ENCODE measurements at places on chromosomes 6 and 20.
A peak's percentile ranks its signal among the peaks of the same experiment; 100 is the strongest.

GRCh38 chr20:16260911-16261310 is 312.3 kb downstream of the KIF16B start:
- DNase-seq: no peak

- DNase-seq: peak; percentile 67
These were observed 33.3 kb downstream of the CPNE5 start for GRCh38 chr6:36805917-36806316.

- DNase-seq: no peak
These were observed 736.4 kb upstream of the MARCKS start for GRCh38 chr6:113120582-113121285.

GRCh38 chr20:47761482-47762047 is 23.7 kb downstream of the SULF2 start:
- DNase-seq: no peak

- DNase-seq: no peak
These were observed 13.9 kb downstream of the CCN2 start for GRCh38 chr6:131937226-131937625.

DNA sequence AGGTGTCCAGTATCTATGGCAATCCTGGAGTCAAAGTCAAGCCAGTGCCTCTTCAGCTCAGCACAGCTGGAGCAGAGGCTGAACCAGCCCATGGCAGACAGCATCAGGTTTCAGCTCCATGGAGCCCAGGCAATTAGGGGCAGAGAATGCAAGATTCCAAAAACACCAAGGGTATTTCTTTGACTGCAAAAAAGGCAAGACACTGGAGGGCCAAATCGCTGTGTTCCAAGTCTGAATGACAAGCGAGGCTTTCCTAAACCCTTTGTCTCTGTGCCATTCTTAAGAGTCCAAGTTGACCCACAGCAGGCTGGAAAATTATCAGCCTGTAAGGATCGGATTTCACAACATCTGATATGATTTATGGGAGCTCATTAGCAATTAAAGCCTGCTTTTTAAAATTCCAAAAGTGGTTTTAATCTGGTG is 49.7 kb upstream of the TGM3 start:
- DNase-seq: peak; percentile 38

DNA sequence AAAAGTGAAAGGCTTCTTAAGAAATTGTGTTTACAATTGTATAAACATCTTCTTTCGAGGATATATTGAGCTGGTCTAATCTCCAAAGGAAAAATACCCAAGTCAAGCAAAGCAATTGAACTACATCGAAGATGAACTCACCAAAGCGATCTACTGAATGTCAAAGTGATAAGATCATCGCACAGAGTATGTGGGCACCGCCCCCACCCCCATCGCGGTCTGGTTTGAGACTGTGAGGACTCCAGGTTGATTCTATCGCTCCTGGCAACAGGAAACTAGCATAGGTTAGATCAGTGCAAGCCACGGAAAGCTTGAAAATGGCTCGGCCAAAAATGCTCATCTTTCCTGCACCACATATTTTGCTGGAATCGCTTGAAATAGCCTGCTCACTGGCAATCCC is 133.2 kb upstream of the RPS6KA2 start:
- no peak for DNase-seq

DNA sequence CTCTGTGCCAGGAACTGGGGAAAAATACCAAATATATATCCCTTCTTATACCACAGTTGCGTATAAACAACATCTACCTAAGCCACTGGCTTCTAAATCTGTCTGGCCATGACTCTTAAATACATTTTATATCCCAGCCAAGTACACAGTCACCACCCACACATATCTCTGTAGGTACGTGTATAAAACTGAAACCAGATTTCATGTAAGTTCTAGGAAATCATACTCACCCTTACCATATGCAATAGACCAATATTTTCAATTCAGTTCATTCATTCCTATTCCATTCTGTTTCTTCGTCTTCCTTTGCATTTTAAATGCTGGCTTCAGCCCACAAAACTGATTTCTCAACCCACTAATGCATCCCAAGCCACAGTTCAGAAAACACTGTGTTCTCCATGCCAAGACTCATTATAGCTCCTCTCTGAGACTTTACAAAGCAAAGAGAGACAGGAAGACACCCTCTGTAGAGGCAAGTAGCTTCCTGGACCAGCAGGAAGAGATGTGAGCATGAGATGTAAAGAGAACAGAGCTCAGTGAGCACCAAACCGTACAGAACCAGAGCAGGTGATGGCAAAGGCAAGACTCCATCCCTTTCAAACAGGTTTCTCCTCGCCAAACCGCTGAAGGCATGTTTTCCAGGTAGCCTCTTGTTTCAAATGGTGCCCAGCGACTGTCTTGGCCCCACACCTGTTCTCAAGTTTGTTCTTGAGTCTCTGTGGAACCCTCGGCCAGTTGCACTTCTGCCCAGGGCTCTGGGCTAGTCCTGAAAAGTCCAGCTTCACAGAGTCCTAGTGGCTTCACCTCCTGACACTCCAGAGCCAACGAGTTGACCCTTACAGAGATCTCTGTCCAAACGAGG is 18.7 kb downstream of the FAM50B start:
- no peak for DNase-seq

DNA sequence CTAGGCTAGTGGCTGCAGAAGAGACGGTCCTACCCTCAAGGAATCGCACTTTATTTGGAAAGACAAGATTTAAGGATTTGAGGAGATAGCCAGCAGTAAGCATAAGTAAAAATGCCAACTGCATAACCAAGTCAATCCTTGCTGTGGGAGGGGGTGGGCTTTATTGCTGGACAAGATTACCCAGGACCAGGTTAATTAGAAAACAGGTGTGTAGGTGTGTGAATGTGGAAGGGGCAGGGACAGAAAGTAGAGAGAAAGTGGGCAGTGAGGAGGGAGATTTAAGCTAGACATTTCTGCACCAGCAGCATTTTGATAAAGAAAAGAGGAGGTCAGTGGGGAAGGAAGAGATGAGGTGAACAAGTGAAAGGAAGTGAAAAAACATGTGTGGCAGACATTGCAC is 89.7 kb upstream of the OGFRL1 start:
- DNase-seq: no peak

DNA sequence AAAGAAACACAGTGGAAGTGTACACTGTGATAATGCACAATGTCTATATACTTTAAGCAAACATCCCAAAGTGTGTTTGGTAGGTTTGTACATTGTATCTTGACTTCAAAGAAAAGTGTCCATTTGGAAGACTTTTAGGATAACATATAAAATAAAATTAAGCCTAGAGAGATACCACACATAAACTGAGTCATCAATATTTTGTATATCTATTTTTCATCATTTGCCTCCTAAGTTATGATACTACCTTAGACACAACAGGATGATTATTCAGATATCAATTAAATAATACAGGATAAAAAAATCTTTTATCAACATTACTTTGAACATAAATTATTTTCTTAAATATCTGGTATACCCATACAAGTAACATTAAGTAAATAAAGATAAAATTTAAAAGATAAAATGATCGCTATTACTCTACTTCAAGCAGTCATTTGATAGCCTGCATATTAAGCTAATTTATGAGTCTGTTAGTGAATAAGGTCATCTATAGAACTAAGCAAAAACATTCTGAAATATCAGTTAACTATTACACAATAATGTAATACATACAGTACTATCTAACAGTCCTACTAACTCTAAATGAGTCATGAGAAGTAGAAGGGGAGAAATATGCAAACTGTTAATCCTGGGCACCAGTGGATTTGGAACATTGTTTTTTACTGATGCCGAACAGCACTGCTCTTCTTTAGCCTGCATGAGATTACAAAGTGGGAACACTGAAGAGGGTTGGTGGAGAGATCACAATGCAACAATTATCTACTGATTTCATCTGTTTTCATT is 158.4 kb upstream of the SIM1 start:
- no peak for DNase-seq
